ENCODE measurements at places on chromosomes 2 and 18.

DNA sequence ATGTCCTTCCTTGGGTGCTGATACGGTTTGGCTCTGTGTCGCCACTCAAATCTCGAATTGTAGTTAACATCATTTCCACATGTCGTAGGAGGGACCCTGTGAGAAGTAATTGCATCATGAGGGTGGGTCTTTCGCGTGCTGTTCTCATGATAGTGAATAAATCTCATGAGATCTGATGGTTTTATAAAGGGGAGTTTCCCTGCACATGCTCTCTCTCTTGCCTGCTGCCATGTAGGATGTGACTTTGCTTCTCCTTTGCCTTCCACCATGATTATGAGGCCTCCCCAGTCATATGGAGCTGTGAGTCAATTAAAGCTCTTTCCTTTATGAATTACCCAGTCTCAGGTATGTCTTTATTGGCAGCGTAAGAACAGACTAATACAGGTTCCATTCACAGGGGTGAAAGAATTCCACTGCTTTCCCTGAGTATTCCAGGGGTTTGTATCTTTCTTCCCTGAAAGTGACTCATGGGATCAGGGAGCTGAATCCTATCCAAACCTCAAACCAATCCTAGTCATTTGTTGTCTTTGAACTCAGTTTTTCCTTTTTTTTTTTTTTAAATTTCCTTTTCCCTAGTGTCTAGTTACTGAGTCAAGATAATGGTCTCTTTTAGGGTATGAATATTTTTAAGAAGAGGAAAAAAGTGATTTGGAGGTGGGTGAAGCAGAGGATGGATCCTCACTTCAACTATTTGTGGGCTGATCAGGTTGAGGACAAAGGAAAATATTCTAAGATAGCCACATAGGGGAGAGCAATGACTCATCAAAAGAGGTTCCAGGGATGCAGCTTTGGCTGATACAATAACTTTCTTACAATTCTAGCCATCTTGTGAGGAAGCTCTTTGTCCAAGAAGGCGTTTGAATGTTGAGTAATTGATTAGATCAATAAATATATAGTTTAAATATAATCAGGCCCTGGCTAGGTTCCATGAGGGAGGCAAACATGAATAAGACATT is 19.5 kb upstream of the KCNE4 start:
- no peak for DNase-seq

- DNase-seq = no peak
Measured at GRCh38 chr2:215138479-215138878, at the start of gene ABCA12. ABCA12 (minus strand) TSS chr2:215138626; CDS start chr2:215138208, 418 bp downstream.

DNA sequence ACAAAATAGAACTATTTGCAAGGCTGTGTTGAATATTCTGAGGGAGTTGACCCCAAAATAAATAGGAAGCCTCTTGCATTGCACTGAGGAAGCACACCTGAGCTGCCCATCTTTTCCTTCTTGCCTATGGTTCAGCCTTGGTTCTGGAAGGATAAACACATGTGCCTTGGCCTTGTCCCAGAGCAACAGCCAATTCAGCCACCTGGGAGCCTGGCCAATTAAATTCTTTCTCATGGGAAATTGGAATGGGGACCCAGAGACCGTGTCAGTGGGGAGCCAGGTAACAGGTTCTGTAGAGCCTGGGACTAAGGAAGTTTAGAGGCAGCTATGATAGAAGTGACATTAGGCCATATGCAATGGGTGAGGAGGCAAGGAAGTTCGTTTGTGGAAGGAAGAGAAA is 99.6 kb downstream of the KLF7 start:
- no peak for DNase-seq

DNA sequence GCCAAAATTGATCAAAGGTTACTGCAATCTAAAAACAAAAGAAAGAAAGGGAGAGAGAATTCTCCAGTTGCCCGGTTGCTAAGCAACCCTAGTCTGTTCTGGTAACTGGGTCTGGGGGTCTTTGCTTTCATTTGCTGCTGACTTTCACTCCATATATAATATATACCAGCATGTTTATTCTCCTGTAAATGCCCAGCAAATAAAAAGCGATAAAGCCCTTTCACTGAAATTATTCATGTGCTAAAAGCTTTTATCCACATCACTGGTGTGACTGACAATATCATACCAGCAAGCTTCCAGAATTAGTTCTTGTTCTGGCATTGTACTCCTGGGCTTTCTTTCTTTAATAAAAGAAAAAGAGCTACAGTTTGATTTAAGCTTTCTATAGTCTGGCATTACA is 75.5 kb upstream of the ST8SIA3 start:
- DNase-seq = no peak

DNA sequence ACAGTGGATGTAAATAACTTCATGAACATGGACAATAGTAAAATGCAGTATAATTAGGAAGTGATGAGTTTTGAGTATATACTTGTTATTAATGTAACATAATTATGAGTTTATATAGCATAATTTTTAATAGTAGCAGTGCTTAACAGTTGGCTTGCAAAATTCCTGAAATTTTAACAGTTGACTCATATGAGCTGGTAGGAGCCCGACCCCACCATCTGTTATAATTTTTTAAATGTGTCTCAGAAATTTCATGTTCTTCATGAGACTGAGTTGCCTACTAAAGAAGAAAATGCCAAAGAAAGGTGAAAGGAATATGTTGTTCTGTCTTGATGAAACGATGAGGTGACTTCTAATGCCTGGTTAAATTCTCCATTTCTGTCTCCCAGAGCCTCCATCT is 62.6 kb downstream of the ITGB1BP1 start:
- DNase-seq = no peak

GRCh38 chr2:8297376-8298231 is 384.3 kb upstream of the ID2 start:
- DNase-seq = no peak

DNA sequence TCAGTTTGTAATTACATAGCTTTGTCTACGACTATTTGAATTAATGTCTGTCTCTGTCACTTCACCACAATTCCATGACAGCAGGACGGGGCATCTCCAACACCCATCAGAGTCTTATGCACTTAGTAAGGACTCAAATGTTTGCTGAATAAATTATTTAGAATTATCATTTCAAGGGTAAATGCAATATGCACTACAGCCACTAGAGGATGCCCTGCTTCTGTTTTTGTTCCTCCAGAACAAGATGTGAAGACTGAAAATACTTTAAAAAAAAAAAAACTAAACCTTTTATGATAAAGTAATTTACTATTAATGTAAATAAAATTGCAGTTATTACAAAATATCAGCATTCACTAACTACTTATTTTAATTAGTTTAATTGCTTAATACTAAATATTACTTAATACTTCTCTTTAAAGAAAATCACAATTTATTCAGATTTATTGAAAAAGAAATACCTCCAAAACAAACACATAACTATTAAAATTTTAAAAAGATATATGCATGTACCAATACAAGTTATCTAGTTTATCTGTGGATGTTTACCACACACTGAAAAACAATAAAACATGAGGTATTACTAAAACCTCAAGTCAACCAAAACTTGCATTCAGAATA is 3.2 kb downstream of the PIGN start:
- DNase-seq = no peak

GRCh38 chr2:26516781-26517180 is 38.9 kb upstream of the OTOF start:
- no peak for DNase-seq

- no peak for DNase-seq
Measured at GRCh38 chr2:109171444-109172334, 42.7 kb downstream of the SH3RF3 start.

DNA sequence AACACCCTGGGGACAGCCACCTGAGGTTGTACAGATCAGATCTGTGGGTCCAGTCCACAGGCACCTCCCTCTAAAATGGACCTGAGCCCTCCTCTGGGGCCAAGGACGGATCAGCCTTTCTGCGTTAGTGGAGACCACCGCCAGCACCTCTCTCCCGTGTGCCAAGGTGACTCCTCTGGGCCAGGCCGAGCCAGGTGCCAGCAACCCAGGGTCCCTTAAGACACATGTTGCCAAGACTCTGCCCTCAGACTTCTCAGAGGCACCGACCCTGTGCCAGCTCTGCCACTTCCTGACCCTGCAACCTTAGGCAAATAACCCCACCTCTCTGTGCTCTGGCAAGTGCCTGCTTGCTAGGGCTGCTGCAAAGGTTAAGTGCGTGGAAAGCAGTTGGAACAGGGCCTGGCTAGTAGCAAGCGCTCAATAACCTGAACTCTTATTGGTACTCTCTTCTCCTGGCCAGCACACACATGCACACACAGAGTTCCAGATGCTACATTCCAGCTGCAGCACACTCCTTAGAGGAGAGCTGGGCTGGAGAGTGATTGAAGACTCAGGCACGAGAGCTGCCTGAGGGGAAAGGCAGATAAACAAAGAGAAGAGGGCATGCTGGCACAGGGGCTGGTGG is 105.6 kb downstream of the TNS1 start:
- no peak for DNase-seq

- DNase-seq = no peak
Measured at GRCh38 chr18:47809420-47809819, 121.0 kb downstream of the SMAD2 start.

- DNase-seq = no peak
Measured at GRCh38 chr18:33495278-33495677, 54.8 kb upstream of the CCDC178 start.

DNA sequence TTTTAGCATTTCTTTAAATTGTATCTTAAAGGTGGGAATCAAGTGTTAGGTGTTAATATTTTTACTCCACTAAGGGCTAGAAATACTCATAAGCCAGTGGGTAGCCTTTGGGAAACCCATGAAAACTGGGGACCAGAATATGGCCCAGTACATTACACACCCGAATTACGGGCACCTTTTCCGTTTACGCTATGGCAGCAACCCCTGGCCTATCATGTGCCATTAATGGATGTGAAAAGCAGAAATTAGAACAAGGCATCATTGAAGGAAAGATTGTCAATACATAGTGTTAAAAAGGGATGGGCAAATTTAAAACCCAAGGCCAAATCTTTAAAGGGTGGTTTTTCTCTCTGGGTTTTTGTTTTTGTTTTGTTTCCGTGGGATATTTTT is 781 bp downstream of the FARP2 start:
- no peak for DNase-seq

DNA sequence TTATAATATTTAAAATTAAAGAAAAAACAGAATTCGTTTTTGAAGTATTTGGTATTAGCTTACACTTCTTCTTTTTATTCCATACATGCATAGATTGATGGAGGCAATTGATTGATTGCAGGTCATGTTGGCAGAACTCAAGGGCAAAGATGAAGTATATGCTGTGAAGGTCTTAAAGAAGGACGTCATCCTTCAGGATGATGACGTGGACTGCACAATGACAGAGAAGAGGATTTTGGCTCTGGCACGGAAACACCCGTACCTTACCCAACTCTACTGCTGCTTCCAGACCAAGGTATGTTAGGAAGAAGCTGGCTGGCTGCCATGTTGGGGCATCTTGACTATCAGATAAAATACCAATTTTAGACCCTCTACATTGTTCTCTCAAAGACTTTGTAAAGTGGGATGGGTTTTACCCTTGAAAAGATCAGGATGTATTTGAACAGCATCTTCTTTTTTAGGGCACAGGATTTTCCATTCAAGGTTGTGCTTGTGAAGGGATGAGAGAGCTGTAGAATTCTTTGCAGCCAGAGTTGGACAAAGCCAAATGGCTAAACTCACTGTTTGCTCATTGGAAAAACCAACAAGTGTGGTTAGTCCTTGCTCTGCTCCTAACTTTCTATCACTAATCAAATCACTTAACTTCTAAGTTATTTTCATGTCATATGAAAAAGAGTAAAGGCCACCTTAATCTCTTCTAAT is 286.8 kb upstream of the EPAS1 start:
- no peak for DNase-seq

DNA sequence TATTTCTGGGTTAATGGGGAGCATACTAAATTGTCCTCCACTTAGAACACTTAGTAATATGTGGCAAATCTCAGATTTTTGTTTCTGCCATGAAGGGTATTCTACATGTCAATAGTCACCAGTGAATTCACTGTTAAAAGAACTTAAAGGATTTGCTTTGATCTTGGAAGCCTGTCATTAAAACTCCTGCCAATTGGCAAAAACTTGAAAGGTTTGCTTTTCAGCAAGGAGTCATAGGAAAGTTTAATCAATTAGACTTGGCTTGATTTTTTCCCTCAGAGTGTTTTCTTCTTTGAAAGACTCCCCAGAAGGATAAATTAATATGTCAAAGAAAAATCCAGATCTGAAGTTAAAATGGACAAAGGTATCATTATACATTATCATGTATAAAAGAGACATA is 671.9 kb upstream of the PKDCC start:
- no peak for DNase-seq

GRCh38 chr18:11518788-11519685 is 90.4 kb upstream of the SLC35G4 start:
- no peak for DNase-seq

- DNase-seq = no peak
Measured at GRCh38 chr18:67514465-67514864, 2.1 kb downstream of the DSEL start.

DNA sequence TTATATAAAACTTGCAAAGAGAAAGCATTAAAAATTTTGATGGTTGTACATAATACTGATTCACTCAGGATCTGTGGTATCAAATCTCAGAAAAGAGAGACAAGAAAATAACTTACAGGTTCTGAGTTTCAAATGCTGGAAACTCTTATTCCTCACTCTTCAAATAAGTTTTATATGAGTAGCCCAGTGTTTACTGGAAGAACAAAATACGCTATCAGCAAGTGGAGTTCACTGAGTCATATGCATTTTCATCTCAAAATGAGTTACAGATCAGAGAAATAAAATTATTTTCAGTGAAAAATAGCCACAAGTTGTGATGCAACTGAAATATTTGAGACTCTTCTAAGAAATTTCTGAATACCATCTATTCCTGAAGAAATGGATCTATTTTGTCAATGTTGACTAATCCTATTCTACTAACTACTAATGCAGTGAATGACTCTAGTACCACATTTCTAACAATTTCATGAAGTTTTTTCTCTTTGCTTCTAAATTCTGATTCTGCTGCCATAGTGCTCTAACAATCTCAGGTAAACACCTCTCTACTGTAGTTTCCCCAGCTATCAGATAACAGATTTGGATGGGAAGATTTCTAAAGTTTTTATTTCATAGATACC is 391.7 kb downstream of the ZEB2 start:
- DNase-seq = no peak

DNA sequence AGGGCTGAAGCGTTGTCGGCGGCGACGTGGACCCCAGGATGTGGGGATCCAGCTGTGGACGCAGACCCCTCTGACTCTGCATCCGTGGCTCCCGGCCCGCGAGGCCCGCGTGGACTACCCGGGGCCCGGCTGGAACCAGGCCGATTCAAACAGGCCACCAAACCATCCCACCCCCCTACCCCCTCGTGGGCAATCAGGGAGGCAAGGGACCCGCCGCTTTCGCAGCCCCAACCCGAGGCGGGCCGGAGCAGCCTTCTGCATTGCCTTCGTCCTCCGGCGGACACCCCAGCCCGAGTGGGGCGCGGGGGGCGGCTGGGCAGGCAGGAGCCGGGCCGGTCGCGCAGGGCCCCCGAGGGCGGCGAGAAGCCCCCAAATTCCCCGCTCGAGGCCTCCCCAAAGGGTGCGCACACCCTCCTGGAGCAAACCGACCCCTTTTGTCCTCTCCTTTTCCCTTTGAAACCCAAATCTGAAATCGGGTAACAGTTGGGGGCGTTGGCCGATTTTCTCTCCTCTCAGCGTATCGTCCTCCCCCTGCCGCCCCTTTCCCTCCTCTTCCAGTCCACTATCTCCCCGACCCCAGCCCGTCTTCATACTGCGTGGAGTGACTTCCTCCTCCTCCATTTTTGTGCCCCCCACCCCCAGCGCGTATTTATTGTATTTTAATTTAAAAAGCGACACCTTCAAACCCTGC is 7.4 kb downstream of the SP9 start:
- DNase-seq = no peak

- DNase-seq = no peak
Measured at GRCh38 chr2:129906139-129906860, 73.2 kb upstream of the RAB6C start.

- no peak for DNase-seq
Measured at GRCh38 chr2:211132046-211132445, 575.6 kb downstream of the CPS1 start.

Measured in activated CD4-positive, alpha-beta T cell treated with anti-CD3 and anti-CD28 coated beads for 1 hour (primary cell).